ENCODE measurements at places on chromosomes 1 and 21.

- DNase-seq, result no peak
Observed at GRCh38 chr1:19757641-19758040, 42.1 kb downstream of the TMCO4 start.

DNA sequence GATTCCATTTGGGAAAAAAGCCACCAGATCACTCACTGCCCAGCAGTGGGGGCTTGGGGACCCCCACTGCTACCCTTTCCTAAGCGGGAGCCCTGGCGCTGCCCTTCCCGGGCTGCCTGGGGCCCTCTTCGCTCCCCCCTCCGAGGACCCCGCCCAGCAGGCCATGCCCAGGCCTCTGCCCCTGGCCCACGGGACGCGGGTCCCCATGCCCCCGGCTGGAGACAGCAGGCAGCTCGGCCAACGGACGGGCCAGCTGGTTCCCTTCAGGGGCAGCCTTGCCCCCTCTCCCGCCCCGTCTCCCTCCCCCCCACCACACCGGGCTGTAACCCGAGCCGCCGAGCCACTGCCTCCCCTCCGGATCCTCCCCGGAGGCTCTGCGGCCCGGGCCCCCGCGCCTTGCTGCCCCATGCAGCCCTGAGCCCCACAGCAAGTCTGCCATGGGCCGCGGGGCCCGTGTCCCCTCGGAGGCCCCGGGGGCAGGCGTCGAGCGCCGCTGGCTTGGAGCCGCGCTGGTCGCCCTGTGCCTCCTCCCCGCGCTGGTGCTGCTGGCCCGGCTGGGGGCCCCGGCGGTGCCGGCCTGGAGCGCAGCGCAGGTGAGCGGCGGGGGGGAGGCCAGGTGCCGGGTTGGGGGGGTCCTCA, at the start of gene MMP23B:
TSS of gene MMP23B (plus strand) at position 392 of the 639 bp plus-strand sequence. CDS start at position 438, 46 bp downstream.
- no peak for DNase-seq

DNA sequence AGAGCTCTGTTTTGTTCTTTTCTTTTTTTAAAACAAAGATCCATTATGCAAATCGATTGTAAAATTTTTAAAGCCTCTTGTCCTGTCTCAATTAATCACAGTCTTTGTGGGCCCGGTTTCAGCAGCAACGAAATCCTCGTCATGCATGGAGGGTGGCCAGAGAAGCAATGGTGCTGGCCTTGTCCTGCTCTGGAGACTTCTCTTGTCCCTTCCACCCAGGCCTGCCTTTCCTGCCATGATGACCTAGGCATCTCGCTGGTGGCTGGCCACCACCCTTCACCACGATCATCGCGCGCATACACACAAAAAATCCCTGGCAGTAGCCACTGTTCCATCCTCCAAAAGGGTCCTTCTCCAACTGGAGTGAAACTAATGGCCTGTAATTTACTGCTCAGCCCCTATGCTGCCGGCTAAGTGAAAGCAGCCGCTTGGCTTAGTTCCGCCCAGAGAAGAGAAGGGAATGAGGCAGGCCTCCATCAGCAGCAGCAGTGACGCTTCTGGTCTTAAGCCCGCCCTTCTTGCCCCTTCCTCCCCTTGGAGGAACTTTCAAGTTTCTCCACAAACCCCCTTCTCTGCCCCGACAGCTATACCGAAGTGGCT, 309.5 kb downstream of the NPHP4 start:
- no peak for DNase-seq

GRCh38 chr1:234840843-234841242, 230.9 kb upstream of the IRF2BP2 start:
- DNase-seq, result no peak

GRCh38 chr1:59061876-59062275, 235.0 kb upstream of the FGGY start:
- no peak for DNase-seq

- no peak for DNase-seq
Observed at GRCh38 chr21:43786300-43786806, 3.0 kb upstream of the RRP1 start.

GRCh38 chr1:113990961-113991360, 11.7 kb downstream of the OLFML3 start:
- DNase-seq, result no peak

GRCh38 chr1:208332774-208333126, 88.6 kb upstream of the PLXNA2 start:
- no peak for DNase-seq

DNA sequence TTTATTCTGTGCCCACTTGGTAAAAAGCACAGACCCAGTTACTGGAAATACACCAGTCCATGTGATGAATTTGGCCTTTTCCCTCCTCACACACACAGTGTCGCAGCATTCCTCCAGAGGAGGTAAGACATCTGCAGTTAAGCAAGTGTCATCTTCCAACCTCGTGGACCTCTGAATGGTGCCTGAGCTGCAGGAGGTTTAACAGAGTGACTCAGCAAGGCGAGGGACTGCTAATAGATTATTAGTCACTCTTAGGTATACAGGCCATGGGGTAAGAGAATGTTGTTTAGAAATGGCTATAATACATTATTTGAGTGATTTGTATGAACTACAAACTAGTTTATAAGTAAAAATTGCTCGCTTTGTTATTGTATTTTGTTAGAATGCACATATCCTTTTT, 8.6 kb upstream of the LRRC8B start:
- no peak for DNase-seq

DNA sequence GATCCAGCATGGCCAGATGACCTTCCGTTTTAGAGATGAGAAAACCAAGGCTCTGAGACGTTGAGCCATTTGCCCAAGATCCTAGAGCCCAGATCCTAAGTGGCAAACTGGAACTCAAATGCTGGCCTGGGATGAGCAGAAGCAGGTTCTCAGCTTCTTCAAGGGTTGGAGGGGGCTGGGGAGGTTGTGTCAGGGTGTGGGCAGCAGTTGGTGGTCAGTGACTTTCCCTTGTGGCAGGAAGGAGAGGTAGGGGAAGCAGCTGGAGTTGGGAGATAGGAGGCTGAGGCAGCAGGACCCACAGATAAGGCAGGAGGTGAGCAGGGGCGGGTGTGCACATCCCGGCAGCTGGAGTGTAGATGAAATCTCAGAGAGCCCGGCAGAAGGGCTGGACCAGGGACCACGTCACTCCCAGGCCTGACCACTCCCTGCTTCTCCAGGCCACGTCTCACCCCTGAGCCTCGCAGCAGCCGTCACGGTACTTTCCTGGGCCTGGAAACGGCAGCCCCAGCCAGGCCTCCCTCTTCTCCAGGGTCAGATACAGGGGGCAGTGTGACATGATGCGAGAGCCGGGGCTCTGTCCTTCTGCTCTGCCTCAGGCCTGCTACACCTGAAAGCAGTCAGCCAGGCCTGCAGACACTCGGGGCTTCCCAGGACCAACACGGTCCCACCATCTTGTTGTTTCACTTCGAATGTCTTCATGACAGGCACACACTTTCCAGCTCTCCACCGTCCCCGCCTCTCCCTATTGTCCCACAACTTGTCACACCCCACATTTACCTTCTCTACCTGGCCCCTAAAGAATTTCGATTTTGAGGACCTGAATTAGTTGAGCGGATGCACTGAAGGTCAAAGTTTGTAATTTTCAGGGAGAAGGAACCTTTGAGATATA, 11.5 kb upstream of the LAPTM5 start:
- no peak for DNase-seq

DNA sequence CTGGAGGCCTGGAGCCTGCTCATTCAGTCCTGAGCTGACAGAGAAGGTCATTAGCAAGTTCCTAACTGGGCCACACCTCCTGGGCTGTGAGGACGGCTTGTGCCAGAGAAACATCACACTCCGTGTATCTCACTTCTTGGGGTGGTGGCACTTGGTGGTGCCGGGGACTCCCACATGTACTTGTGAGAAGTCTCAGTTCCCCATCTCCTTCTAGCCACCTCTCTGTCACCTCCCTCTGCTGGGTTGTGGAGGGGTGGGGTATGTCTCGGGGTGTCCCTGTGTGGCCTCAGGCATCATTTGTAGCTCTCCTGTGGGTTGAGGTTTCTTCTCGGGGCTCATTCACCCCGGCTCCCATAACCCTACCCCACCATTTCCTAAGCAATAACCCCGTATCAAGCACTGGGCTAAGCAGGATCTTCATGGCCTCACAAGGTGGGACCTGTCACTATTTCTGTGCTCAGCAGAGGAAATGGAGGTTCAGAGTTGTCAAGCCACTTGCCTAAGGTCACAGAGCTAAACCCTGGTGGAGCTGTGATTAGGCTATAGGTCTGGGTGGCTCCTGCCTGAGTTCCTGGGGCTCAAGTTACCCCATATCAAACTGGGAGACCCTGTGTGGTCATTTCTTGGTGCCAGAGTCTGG, 62.5 kb downstream of the UBIAD1 start:
- no peak for DNase-seq

GRCh38 chr1:25738499-25738898, 61.5 kb upstream of the SELENON start:
- DNase-seq, result no peak

GRCh38 chr21:14457762-14458161, 74.8 kb upstream of the HSPA13 start:
- DNase-seq, result no peak

- DNase-seq, result no peak
Observed at GRCh38 chr1:185654199-185654951, 79.8 kb upstream of the HMCN1 start.

GRCh38 chr1:115041654-115042053, 12.0 kb downstream of the TSHB start:
- no peak for DNase-seq

GRCh38 chr1:175419684-175420517, 227.3 kb upstream of the KIAA0040 start:
- DNase-seq, result no peak

GRCh38 chr1:225921734-225922709, 2.0 kb downstream of the PYCR2 start:
- DNase-seq, result no peak

GRCh38 chr21:25640202-25640942, 1.3 kb downstream of the JAM2 start:
- no peak for DNase-seq

Measured in stimulated activated CD4-positive, alpha-beta T cell treated with anti-CD3 and anti-CD28 coated beads, TNF-alpha, amount 100 ng/mL, for 24 hours (primary cell).